Heart right ventricle (tissue), 16 donors: ENCODE measurements at places on chromosomes 7 and 10.

- DNase-seq: no peak
These were observed 126.9 kb downstream of the CNNM2 start for GRCh38 chr10:103044942-103045489.

- no peak for DNase-seq
These were observed 65.2 kb upstream of the FEZF1 start for GRCh38 chr7:122369756-122370155.

GRCh38 chr10:72417971-72418370 lies 63.3 kb upstream of the DNAJB12 start:
- no peak for DNase-seq

DNA sequence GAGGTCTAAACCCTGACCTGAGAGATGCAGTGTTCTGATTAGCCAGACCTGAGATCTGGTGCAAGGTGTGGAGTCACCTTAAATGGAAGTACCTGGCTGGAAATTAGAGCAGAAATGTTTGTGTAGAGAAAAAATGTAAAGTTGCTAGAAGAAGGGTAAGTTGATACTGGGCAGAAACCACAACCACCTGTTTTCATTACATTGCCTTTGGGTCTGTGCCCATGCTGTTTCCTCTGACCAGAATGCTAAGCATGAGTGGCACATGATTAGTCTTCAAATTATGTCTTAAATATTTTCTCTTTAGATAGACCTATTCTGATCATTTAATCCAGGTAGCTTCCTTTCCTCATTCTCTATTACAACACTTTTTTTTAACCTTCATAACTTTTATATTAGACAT lies 69.0 kb downstream of the CASD1 start:
- DNase-seq: no peak

DNA sequence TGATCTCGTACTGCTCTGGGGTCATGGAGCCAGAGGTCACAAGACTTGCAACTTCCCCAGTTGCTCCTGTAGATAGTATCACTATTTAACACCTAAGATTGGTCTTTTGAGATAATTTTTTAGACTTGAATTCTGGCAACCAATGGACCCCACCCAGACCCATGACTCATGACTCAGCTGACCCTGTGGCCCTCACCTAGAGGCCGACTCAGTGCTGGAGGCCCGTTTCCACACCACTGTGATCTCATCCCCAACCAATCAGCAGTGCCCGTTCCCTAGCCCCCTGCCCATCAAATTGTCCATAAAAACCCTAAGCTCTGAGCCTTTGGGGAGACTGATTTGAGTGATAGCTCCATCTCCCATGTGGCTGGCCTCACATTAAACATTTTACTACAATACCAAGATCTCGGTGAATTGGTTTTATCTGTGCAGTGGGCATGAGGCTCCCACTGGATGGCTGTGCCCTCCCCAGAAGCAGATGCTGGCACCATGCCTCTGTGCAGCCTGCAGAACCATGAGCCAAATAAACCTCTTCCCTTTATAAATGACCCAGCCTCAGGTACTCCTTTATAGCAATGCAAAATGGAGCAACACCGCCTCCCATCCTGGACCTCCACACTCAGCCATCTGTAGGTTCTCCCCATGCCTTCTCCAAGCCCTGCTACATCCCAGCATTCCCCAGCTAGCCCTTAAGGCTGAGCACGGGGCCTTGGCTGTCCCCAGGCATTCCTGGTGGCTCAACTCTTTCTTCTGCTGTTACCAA lies 98.8 kb downstream of the PRKAG2 start:
- DNase-seq: no peak

GRCh38 chr10:110343947-110344346 lies 39.2 kb upstream of the SMNDC1 start:
- DNase-seq: no peak

DNA sequence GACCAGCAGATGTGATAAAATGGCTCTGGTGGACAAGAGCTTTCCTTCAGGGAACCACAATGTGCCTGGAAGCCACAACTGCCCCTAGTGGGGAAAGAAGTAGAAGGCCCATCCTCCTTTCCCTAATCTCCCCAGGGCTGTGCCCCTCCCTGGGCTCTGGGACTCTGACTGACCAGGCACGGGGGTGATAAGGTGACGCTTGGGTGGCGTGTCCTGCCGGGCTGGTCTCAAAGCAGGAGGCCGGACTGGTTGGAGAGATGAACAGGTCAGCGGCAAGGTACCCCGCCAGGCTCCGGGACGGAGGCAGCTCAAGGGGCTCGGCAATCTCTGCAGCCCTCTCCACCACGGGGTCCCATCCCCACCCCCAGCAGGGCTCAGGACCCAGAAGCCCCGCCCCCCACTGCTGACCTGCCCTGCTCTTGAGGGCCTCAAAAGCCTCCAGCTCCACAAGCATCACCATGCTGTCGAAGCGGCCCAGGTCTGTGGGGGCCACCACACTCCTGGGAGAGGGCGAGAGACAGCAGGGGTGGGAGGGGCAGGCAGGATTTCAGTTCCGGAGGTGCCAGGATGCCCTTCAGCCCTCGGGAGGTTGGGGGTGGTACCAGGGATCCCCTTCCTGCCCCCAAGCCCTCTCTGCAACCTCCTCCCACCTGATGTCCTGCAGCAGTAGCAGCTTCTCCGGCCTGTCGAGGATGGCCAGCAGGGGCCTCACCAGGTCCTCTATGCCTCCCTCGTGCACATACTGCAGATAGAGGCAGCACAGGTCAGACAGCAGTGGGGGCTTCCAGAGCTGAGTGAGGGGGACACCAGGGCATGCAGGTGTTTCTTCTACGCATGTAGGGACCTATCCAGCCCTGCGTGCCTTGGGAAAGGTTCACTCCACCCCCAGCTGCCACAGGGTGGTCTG lies 12.2 kb downstream of the LZTS2 start:
- no peak for DNase-seq

- DNase-seq: peak; percentile 61
These were observed 746 bp downstream of the CCDC71L start for GRCh38 chr7:106659963-106660861.

DNA sequence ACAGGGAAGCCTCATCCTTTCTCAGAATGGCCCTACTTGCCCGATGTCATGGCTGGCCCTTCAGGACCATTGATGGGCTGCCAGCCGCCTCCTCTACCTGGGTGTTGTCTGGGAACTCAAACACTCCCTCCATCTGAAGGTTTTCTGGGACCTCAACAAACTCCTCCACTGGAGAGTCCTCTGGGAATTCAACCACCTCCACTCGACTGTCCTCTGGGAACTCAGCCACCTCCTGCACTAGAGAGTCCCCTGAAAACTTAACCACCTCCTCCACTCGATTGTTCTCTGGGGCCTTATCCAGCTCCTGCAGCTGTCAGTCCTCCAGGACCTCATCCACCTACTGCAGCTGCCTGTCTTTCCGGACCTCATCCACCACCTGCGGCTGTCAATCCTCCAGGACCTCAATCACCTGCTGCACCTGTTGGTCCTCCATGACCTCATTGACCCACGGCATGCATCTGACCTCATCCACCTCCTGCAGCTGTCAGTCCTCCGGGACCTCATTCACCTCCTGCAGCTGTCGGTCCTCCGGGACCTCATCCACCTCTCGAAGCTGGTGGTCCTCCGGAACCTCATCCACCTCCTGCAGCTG lies 37.1 kb downstream of the MAT1A start:
- DNase-seq: no peak

DNA sequence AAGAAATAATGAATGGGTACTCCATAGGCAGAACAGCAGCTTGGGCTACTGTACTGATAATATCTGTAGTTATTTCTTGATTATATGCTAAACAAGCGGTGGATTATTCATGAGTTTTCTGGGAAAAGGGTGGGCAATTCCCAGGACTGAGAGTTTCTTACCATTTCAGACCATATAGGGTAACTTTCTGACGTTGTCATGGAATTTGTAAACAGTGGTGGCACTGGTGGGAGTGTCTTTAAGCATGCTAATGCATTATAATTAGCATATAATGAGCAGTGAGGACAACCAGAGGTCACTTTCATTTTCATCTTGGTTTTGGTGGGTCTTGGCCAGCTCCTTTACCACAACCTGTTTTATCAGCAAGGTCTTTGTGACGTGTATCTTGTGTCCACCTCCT lies 399.7 kb downstream of the CDC14C start:
- no peak for DNase-seq

- no peak for DNase-seq
These were observed 54.6 kb upstream of the PITRM1 start for GRCh38 chr10:3226960-3227744.

DNA sequence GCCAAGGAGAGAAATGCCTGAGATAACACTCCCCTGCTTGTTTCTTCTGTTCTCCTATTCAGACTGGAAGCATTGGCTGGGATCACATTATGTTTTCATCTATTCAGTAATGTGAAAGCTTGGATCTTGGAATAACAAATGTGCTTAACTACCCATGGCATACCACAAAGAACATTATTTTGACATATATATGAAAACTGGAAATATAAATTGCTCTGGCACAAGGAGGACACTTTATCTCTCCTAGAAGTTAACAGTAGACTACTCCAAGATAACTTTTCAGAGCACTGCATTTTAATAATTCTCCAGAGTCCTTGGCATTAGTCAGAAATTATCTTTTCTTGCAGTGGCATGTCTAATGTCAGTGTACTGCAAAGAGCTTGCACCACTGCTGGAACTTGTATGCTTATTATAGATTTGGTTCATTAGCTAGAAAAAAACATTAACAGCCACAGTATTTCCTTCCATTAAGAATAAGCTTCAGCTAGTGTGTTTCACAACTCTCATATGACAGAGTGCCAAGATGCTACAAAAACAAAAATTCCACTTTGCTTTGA lies 169.3 kb upstream of the LRRN3 start:
- DNase-seq: no peak

GRCh38 chr10:77392851-77393250 lies 244.8 kb downstream of the KCNMA1 start:
- DNase-seq: no peak

DNA sequence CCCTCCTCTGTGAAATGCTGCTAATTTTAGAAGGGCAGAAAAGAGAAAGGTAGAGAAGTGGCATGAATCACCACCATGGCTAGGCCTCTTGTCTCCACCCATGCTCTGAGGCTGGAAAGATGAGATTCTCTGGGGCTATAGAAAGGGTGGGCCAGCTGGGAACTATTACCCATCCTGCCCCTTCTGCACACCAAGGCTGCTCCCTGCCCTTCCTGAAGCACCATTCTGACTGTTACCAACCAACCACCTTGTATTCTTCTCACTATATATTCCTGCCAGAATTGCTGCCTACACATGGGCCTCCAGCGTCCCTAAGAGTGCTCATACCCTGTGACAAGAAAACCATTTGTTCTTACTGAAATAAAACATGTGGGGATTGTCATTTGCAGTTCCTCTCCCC lies 11.4 kb upstream of the DLX6 start:
- no peak for DNase-seq

GRCh38 chr10:90195288-90195840 lies 494.0 kb downstream of the KIF20B start:
- DNase-seq: no peak

GRCh38 chr10:118669020-118669791 lies 73.8 kb upstream of the PRLHR start:
- DNase-seq: peak; percentile 38

DNA sequence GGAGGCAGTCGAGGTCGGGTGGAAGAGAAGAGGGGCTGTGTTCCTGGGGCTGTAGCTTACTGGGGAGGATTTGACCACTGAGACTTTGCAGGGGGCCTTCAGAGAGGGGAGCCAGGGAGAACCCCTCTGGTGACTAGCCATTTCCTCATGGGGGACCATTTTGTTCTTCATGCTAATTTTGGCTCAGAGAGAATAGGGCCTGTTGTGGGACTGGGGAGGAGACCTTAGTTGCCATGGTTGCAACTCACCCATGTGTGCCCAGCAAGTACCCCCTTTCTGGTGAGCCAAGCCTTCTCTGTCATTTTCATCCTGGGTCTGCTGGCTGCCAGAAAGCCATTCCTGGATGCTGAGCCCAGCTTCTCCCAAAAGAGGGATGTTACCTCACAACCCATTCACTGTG lies 120.9 kb downstream of the GRK5 start:
- DNase-seq: no peak

GRCh38 chr10:1872151-1872726 lies 134.9 kb upstream of the ADARB2 start:
- no peak for DNase-seq
